ENCODE measurements at places on chromosomes 6 and 20.

GRCh38 chr6:36925809-36926208, 28.7 kb upstream of the PI16 start:
- no peak for DNase-seq

GRCh38 chr6:6395581-6396197, 75.2 kb upstream of the F13A1 start:
- DNase-seq = peak; percentile 93

- no peak for DNase-seq
These were observed 287.9 kb downstream of the CDC5L start for GRCh38 chr6:44675449-44675848.

GRCh38 chr6:110439356-110439755, 24.0 kb upstream of the DDO start:
- DNase-seq = no peak

GRCh38 chr20:46791722-46792416, 82.4 kb downstream of the SLC2A10 start:
- DNase-seq = no peak

GRCh38 chr6:167892835-167893815, 66.4 kb downstream of the AFDN start:
- no peak for DNase-seq
